Stimulated activated CD8-positive, alpha-beta memory T cell treated with anti-CD3 and anti-CD28 coated beads, Interleukin-4, amount 100 ng/mL, for 1 hour (primary cell): ENCODE measurements at places on chromosomes 1 and 21.

- no peak for DNase-seq
Measured at GRCh38 chr1:163914785-163915413, 593.1 kb downstream of the NUF2 start.

DNA sequence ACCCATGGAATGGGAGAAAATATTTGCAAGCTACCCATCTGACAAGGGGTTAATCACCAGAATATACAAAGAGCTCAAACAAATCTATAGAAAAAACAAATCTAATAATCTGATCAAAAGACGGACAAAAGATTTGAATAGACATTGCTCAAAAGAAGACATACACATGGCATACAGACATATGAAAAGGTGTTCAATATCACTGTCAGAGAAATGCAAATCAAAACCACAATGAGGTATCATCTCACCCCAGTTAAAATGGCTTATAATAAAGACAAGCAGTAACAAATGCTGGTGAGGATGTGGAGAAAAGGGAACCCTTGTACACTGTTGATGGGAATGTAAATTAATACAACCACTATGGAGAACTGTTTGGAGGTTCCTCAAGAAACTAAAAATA is 600.9 kb downstream of the SMYD3 start:
- DNase-seq: no peak

GRCh38 chr1:110605901-110606656 is at the start of gene KCNA2:
KCNA2 (minus strand) TSS chr1:110606358; CDS start chr1:110604782, 1,576 bp downstream.
- DNase-seq: no peak

- peak; percentile 53 for DNase-seq
Measured at GRCh38 chr1:203271018-203271743, 34.1 kb upstream of the BTG2 start.

- DNase-seq: no peak
Measured at GRCh38 chr1:223849352-223850254, 3.9 kb upstream of the TP53BP2 start.

GRCh38 chr1:19536519-19536918 is 51.2 kb upstream of the CAPZB start:
- no peak for DNase-seq

GRCh38 chr1:75136195-75136815 is 2.1 kb downstream of the LHX8 start:
- DNase-seq: no peak

DNA sequence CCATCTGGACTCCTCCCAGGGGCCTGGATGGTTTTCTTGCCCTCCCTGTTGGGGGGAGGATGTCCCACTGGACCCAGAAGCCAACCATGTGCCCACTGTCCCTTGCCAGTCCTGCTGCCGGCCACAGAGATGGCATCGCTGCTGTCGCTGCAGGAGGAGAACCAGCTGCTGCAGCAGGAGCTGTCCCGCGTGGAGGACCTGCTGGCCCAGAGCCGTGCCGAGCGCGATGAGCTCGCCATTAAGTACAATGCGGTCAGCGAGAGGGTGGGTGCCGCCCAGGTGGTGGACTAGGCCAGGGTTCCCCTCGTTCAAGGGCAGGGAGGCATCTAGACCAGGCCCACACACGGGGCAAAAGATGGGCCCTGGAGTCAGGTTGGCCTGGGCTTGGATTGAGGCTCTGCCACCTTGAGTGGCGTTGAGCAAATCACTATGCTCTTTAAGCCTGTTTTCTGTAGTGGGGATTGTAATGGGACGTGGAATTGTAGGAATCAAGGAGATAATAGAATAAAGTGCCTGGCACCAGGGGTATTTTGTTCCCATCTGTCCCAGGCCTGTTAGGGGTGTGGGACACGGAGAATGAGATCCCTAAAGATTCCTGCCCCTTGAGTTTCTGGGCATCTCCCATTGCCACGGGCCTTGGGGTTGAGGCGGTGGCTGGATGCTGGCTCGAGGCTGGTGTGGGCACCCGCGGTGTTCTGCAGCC is 2.6 kb downstream of the CROCC start:
- DNase-seq: no peak

GRCh38 chr1:18529714-18530113 is 49.0 kb downstream of the KLHDC7A start:
- DNase-seq: no peak

DNA sequence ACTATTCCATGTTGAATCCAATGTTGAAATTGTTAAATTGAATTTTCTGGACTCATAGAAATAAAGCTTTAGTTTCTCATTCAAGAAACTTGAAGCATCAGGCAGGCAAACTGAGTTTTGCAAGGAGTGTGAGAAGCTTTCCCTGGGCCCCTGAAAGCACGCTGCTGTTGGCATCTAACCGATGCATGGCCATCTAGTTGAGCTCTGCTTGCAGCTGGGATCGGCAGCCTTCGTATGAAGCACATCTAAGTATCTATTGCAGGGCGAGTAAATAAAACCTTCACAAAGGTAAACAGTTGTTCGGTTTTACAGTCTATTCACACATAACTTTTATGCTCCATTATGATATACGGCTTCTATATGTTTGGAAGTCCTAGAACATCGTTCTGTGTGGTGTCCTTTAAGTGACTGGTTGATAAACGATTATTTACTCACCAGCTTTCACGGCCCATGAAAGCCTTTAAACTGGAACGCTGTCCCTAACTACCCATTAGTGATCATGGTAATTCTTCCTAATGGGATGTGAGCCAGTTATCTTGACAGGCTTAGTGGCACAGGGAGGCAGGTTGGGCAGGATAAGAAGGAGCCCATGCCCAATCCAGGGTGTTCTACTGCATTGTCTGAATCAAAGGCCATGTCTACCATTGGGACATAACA is 71.7 kb downstream of the SEC16B start:
- no peak for DNase-seq

DNA sequence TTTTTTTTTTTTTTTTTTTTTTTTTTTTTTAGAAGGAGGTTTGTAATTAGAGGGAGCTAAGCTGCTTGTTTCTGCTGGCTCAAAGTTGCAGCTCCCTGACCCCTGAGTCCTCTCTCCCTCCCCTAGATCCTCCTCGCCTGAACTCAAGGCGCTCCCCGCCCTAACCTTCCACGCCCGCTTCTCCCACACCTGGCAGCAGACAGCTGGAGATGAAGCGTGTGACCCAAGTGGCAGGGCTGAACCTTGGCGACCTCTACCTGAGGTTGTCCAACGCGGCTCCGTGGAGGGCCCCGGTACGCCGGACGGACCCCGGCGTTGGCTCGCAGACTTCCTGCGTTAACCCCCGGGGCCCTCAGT is 795 bp downstream of the NGF start:
- DNase-seq: no peak

DNA sequence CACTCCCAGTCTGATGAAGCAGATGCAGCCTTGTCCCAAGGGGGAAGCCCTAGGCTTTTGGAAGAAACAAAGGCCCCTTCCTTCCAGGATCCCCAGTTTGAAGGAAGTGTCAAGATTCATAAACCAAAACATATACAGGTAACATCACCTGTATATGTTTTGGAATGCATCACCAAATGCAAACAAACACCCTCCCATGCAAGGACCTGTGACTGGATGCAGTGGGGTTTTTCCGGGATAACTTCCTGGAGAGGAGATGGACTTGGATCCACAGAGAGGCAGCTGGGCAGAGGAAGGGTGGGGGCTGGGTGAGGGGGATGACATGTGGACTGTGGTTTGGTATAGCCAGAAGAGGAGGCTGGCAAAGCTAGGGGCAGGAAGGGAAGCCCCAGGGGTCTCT is 1.5 kb upstream of the PLA2G2F start:
- no peak for DNase-seq

GRCh38 chr21:42414553-42414927 is 10.8 kb downstream of the UBASH3A start:
- DNase-seq: no peak

DNA sequence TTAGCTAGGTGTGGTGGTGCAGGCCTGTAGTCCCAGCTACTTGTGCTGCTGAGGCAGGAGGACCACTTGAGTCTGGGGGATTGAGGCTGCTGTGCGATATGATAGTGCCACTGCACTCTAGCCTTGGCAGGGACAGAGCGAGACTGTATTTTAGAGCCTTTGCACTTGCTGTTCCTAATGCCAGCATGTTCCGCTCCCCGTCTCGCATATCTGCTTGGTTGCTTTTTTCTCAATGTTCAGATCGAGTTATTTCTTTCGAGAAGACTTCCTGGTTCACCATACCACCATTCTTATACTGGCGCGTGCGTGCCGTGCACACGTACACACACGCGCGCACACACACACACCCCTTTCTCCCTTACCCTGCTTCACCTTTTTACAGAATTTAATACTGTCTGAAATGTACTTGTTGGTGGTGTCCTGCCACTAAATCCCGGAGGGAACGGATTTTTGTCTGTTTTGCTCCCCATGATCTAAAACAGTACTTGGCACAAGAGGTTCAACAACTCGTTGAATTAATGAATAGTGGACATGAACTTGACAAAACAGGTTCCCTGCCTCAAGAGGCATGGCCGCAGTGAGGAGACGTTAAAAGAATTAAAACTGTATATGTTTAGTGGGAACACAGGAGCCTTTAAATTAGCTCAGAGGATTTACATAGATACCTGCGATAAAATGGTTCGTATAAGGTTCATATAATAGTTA is 1.1 kb upstream of the RPRD2 start:
- DNase-seq: no peak

- no peak for DNase-seq
Measured at GRCh38 chr1:163824006-163824405, 502.3 kb downstream of the NUF2 start.

DNA sequence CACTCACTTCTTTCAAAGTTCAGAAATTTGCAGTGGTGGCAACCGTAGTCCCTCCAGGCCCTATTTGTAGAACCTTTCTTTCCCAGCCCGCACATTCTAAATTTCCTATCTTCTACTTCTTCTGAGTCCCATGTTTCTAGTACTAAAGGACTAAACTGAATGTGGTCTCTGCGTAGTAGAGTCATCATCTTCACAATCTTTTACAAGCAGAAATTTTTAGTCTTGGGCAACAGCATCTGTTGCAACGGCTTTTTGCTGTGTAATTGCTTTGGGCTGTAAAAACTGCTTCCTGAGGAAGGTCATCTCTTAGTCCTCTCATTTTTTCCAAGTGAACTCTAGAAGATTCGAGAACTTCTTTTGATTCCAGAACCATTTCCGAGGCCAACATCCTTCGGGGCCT is 23.9 kb downstream of the VAV3 start:
- no peak for DNase-seq

- no peak for DNase-seq
Measured at GRCh38 chr1:206532368-206532767, 25.0 kb downstream of the RASSF5 start.

- DNase-seq: no peak
Measured at GRCh38 chr1:175548774-175549173, 194.6 kb downstream of the TNR start.

- no peak for DNase-seq
Measured at GRCh38 chr21:44337449-44337848, 1.7 kb downstream of the CFAP410 start.
